ENCODE measurements at places on chromosomes 5 and 9.

GRCh38 chr5:90171466-90171865, 238.1 kb downstream of the CETN3 start:
- no peak for DNase-seq

- DNase-seq = no peak
These were observed 90.7 kb downstream of the RCL1 start for GRCh38 chr9:4883326-4883873.

GRCh38 chr5:31692561-31693221, 53.8 kb downstream of the PDZD2 start:
- DNase-seq = no peak

DNA sequence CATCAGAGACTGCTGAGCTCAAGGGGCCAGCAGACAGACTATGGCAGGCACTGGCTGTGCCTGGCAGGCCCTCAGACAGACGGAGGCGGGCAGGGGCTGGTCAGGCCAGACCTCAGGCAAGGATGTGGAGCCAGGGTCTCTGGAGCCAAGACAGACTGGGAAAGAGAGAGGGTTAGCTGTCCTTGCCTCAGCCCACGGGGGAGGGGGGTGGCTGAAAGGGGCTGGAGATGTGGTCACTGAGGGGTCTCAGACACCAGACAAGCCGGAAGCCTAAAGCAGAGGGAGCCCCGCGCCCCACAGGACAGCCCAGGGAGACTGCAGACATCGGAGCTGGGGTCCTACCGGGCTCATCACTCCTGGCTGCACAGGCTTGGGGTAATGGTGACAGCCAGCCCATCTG, 141.2 kb upstream of the FOXD4L5 start:
- no peak for DNase-seq

DNA sequence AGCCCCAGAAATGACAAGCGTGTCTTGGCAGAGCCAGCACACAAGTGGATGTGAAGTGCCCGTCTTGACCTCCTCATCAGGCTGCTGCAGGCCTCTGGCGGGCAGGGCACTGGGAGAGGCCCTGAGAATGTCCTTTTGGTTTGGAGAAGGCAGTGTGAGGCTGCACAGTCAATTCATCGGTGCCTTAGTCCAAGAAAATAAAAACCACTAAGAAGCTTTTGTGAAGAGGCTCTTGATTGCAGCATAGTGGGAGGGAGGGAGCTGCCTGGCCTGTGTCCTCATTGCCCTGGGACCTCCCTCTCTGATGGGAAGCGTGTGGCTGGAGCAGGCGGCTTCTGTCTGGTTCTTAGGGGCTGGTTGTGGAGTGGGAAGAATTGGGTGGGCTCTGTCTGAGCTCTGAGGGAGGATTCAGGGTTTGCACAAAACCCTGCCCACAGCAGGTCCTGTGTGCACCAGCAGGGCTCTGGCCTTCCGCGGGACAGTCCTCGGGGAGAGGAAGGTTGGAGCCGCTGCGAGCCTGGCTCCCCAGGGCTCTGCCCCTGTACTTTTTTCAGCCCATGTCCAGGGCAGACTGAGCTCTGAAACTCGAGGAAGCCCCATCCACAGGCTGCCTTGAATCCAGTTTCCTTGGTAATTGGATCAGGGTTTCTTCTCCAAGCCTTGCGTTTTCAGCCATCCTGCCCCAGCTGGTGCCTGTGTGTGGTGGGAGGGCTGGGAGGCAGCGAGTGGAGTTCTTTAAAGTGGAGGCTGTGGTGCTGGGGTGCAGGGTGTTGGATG, 1.1 kb downstream of the HRCT1 start:
- no peak for DNase-seq

DNA sequence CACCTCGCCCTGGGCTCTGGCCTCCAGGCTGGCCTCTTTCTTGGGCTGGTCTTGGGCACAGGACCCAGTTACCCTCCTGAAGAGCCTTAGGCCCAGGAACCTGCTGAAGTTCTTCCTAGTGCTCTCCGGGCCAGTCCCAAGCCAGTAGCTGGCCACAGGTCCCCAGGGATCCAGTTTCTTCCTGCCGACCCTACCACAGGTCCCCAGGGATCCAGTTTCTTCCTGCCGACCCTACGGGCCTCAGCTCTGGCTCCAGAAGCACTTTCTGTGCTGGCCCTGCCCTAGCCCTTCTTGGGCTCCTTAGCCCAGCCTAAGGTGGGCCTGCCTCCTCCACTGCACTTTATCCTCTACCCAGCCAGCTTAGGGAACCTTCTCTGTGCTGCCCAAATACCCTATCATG, 18.2 kb upstream of the CACFD1 start:
- DNase-seq = no peak

- DNase-seq = no peak
These were observed 693.8 kb downstream of the NR2F1-AS1 start for GRCh38 chr5:92887254-92887653.

GRCh38 chr5:59817536-59817935, 76.0 kb downstream of the PDE4D start:
- no peak for DNase-seq

GRCh38 chr5:151255621-151256286, 2.8 kb downstream of the GM2A start:
- no peak for DNase-seq

DNA sequence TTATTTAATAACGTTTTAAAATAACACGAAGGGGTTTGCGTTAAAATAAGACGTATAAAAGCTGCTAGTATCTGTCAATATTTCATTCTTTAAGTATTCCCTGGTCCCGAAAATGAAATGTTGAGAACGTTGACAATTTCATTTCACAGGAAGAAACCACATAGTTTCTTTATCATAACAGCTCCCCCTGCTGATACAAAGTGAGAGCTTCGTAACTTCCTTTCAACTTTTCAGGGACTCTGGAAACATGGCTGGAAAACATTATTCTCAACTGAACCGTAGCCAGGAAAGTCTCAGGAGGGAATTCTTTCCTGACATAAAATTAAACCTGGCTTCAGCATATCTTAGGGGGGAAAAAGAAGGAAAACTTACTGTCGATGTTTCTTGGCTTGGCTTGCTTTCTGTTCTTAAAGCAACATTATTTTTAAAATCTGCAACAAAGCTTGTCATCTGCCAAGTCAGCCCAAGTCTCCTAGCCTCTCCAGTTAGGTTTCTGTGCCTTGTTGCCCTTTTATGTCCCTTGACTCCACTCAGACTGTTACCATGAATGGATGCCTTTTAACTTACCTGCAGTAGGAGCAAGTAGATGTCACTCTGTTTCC, 122.9 kb upstream of the DAB2 start:
- DNase-seq = peak; percentile 51

DNA sequence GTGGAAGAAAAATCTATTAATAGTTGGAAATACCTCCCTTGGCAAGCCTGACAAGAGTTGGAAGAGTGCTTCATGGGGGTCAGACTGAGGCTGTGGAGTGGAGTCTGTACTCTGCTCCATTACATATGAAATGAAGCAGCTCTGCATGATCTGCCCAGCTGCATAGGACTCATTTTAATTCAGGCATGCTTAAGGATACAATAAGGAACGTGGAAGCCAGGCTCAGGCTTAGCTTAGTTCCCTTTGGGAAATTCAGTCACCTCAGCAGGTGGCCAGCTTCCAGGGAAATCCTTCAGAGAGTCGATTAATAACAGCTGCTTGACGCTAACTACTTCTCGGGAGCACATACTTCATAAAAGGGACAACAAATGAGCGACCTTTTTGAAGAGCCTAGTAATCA, 1672.9 kb upstream of the WWC1 start:
- DNase-seq = no peak

DNA sequence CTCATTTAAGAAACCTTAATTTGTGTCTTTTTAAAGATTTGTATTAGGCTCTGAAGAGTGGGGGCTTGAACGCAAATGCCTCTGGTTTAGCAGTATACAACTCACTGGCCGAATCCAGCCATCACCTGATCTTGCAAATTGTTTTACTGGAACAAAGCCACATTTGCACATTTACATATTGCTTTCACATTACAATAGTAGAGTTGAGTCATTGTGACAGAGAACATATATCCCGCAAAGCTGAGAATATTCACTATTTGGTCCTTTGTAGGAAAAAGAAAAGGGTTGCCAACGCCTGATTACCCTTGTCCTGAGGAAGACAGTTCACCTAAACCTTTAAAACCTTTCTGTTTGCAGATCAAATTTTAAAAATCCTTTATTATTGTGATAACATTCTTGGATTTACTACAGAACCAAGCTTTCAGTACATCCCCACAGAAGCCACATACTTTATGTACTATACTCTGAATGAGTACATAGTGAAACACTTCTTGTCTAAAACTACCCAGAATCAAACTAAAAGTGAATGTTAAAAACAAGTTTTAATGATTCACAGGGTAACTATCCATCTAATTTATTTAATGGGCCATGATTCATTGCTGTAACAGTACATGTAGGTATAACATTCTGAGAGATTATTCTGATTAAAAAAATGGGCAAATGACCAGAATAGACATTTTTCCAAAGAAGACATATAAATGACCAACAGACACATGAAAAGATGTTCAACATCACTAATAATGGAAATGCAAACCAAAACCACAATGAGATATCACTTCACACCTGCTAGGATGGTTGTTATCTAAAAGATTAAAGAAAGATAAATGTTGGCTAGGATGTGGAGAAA, 161.0 kb downstream of the SLC25A46 start:
- no peak for DNase-seq

DNA sequence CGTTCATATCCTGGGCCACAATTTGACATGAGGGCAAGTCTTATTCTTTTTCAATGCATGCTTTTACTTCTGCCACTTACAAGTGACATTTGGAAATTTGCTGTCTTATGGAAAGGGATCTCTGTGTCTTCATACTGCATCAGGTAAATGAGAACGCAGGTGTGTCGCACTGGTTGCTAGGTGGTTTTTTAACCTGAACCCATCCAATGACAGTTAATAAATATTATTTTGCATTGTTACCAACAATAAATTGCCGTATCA, 1.1 kb downstream of the ADAMTS16 start:
- no peak for DNase-seq

- no peak for DNase-seq
These were observed 13.7 kb downstream of the C1QTNF2 start for GRCh38 chr5:160356550-160357347.

DNA sequence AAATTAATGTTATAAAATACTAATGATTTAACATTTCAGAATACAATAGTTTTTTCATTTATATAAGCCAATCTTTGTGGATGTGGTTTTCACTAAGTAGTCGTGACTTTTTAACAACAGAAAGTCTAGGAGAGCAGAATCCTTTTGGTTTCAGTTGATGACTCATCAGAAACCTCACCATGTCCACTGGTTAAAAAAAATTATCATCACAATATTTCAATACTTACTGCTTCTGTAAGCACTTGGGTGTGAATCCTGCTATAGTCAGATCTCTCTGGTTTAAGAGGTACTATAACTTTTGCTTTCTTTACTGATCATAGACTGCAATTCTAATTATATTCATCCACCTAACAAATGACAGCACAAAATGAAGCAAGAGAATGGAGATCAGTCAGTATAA, 77.2 kb downstream of the MRPS30 start:
- DNase-seq = no peak

GRCh38 chr9:13278023-13278367, 1.5 kb downstream of the MPDZ start:
- no peak for DNase-seq

DNA sequence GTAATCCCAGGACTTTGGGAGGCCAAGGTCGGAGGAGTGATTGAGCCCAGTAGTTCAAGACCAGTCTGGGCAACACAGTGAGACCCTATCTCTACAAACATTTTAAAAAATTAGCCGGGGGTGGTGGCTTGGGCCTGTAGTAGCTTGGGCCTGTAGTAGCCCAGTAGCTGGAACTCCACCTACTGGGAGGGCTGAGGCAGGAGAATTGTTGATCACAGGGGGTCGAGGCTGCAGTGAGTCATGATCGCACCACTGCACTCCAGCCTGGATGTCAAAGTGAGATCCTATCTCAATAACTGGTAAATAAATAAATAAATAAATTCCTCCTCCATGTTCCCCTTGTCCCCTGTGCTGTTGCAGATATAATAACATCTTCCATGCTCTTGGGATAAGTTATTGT, 14.3 kb downstream of the VCAN start:
- no peak for DNase-seq

DNA sequence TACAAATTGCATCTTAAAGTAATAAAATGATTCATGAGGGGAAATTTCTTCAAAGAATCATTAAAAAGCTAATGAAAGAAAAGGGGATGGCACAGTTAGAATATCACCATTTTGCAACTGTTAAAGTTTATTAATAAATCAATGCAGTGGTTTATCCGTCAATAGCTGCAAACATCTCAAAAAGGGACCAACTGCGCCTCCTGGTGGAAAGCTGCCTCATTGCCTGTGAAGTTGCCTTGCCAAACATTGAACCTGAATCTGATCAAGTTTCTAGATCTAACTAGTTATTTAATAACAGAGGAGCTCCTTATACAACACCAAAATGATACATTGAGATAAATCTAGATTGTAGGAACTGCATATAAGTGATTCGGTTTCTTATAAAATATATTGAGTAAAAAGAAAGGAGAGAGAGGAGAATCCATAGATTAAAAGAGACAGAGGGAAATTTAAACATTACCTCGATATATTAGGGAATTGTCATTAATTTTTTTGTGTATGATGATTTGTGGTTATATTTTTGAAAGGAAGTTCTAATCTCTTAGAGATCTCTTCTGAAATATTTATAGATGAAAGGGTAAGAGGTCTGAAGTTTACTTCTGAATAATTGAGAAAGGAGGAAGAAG, 6.9 kb upstream of the NDUFB6 start:
- DNase-seq = peak; percentile 82

DNA sequence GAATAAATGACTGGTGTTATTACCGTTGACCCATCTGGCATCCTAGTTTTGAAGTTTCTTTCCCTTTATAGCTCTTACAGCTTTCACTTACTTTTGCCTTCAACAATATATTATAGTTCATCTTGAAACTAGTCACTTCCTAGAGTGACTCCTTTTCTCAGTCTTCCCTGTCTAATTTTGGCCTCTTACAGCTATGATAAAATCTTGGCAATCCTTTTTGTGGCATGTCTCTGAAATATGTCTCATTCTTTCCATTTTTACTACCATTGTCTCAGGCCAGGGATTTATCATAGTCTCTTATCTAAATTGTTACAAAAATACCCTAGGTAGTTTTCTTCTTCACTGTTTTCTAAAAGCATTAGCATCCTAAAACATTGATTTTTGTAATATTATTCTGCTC, 621.3 kb upstream of the ZNF608 start:
- DNase-seq = no peak

DNA sequence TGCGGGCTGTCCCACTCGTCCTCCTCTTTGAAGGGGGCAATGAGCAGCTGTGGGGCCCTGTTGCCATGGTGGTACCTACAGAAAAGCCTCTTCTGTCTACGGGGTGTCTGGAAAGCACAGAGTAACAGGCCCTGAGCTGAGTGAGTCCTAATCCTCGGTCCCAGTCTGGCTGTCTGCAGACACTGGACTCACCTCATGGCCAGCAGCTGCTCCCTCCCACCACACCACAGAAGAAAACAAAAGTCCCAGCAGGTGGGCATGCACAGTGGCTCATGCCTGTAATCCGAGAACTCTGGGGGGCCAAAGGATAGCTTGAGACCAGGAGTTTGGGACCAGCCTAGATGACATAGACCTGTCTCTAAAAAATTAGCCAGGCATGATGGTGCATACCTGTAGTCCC, 19.9 kb downstream of the P4HA2 start:
- no peak for DNase-seq
